ENCODE measurements at places on chromosomes 5 and 9. TPM values are rescaled to one million over a fixed set of nuclear protein-coding genes. Genes with fewer than 3 reads are reported as not detected.
A peak's percentile ranks its signal among the peaks of the same experiment; 100 is the strongest.

GRCh38 chr5:55577353-55578060 is 42.7 kb upstream of the PLPP1 start:
- DNase-seq, result no peak

Gene PTPRD
- total RNA-seq, result 55.9 TPM

DNA sequence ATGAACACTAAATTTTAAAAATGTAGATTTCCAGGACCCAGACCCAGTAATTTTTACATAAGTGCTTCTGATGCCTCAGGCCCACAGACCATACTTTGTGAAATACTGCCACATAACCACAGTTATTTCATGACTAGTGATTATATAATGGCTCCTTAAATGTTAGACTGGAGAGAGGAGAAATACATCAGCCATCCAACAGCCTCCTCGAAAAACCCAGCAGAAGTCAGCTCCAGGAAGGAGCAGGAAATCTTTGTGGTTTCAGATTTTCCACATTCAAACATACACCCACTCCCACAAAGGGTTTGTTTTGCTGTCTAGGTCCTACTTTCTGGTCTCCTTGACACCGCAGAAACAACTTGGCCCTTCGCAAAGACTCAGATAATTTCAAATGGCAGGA is 455.2 kb downstream of the DTWD2 start:
- DNase-seq, result no peak

DNA sequence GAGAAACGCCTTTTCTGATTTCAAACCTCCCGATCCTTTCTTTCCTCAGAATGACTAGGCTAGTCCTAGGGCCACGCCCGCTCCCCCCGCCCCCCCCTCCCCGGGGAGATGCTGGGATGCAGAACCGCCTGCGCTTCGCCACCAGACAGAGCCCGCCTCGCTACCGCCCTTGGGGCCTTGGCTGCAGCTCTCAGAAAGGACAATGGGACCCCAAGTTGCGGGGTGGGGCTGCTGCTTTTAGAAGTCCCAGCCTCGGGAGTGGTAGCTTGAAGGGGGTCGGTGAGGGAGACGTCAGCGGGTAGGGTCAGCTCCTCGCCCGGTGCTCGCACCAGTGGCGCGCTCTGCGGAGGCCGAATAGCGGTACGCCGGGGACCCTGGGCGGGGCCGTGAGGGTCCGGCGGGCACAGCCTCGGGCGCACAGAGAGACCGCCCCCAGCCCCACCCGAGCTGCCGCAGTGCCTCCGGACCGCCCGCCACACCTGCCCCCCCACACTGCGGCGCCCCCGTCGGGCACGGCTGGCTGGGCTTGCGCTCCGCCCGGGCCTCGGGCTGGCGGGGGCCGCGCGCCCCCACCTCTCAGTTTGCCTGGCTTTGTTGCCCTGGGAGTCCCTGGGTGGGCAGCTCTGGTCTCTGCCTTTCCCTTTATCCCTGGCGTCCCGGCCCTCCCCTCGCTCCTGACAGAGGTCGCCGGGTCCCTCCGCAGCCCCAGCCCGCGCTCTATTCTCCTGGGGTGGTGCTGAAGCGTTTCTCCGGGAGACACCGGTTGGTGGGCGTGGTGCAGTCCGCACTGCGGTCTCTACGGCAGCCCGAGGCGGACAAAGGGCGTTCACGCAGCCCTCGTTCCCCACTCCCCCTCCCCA is 1.2 kb downstream of the MAP1B start:
- peak; percentile 32 for DNase-seq

GRCh38 chr9:94654165-94654894 is 15.0 kb upstream of the FBP1 start:
- DNase-seq, result no peak

GRCh38 chr9:281741-282645 is 67.3 kb downstream of the DOCK8 start:
- DNase-seq, result no peak

DNA sequence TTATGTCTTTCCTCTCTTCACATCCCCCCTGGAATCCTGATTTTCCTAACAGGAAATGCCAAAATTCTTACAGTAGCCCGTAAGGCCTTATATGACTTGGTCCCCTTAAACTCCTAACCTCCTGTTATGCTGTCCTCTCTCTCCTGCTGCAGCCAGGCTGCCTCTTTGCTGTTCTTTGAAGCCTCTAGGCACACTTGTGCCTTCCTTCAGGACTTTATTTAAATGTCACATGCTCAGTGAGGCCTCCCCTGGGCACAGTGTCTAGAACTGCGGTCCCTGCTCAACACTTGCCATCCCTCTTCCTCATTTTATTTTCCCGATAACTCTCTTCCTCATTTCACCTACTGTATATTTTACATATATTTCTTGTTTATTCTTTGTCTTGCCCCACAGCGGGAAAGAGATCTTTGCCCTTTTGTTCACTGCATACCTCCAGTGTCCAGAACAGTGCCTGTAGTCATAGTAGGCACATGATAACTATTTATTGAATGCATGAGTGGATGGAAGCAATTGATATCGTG is 5.5 kb upstream of the SHB start:
- no peak for DNase-seq

DNA sequence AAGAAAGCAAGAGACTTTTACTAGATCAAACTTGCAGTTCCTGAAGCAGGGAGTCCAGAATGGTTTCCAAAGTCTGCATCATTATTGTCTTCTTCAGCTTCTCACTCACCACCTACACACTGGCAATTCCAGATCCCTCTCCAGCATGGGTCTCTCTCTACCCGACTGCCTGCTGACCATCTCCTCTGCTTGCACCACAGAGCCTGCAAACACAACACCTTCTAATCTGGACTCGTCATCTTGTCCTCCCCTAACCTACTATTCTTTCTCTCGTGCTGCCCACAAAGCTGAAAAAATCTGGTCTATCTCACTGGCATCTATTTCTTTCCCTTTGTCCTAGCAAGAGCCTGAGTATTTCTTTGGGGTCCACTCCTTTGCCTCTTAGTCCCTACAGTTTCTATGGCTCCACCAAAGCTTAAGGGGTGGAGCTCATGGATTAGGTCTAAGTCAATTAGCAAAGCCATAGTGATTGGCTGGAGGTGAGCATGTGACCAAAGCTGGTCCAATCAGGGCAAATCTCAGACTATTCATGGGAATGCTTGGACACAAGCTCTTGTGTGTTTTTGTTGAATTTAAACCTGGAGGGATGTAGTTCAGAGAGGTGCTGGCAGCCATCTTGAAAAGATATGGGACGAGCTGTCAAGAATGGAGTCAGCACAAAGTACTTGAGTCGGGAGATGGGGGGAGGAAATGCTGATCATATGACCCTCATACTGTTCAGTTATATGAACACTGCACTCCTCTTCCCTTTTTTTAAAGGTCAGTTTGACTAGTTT is 63.5 kb downstream of the GALNT12 start:
- DNase-seq, result no peak

DNA sequence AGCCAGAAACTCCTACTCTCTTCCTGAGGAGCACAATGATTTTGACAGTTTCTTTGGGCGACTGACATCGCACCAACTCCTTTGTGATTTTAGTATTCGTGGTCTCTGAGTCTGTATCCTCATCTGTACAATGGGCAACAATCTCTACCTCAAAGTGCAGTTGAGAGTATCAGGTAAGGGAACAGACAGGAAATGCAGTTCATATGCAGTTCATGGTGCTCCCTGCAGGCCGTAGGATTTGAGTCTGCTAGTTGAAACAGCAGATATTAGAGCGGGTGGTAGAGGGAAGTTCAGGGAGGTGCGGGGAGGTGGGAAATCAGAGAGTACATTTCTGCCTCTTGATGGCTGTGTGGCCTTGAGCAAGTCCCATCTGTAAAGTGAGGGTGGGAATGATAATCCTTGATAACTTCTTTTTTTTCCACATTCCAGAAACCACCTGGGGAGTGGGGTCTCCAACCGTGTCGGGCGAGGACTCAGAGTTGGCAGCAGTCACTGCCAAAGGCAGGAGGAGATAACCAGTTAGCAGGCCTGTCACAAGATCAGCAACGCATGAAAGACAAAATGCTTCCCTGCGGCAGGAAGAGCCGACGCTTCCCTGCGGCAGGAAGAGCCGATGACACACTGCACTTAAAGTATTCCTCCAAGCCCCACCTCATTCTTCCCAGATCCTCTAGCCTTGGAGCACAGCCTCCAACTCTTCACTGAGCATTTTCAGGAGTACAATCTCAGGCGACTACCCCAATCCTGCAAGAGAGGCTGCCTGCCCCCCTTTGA is 6.0 kb upstream of the NEK6 start:
- DNase-seq, result no peak

- DNase-seq, result no peak
Observed at GRCh38 chr9:19026375-19026774, 6.6 kb downstream of the SAXO1 start.

Measured in Caco-2 (cell line).